Transverse colon (tissue), 4 donors: ENCODE measurements at places on chromosomes 4 and X.

DNA sequence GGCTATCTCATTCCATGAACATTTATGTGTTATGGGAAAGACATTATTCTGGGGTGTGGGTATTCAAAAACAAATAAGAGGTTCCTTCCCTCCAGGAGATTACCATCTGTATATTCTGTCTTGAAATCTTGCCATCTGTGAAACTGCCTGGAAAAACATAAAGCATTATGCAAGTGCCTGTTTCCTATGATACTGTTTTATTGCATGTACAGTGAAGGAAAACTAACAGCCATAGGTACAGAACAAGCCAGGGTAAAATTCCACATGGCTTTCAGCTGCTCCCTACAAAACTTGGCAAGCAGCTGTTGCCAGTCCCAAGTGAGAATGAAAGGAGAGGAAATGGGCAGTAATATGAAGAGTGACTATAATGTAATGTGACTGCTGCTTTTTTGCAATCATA lies 136.0 kb downstream of the GUCY2F start:
- no peak for DNase-seq

GRCh38 chr4:186149872-186150271 lies 41.5 kb upstream of the CYP4V2 start:
- peak; percentile 45 for DNase-seq

DNA sequence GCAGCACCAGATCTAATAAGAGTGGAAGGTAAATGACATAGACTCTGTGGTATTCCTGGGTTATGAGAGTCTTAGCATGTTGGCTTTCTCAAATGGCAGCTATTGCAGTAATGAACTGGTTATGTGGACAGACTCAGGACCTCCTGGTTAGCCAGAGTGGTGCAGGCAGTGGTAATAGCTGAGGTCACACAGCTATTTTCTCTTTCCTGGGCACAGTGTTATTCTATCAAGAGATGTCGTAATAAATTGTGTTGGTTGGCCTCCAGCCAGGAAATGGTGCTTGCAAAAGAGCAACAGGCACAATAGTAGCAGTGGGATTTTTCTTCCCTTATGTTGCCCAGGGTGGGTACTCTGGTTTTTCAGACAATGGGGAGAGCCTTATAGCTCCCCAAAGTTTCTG lies 279.2 kb upstream of the FGF16 start:
- DNase-seq: no peak

- DNase-seq: no peak
Measured at GRCh38 chr4:155548173-155548572, 118.5 kb upstream of the GUCY1A1 start.

DNA sequence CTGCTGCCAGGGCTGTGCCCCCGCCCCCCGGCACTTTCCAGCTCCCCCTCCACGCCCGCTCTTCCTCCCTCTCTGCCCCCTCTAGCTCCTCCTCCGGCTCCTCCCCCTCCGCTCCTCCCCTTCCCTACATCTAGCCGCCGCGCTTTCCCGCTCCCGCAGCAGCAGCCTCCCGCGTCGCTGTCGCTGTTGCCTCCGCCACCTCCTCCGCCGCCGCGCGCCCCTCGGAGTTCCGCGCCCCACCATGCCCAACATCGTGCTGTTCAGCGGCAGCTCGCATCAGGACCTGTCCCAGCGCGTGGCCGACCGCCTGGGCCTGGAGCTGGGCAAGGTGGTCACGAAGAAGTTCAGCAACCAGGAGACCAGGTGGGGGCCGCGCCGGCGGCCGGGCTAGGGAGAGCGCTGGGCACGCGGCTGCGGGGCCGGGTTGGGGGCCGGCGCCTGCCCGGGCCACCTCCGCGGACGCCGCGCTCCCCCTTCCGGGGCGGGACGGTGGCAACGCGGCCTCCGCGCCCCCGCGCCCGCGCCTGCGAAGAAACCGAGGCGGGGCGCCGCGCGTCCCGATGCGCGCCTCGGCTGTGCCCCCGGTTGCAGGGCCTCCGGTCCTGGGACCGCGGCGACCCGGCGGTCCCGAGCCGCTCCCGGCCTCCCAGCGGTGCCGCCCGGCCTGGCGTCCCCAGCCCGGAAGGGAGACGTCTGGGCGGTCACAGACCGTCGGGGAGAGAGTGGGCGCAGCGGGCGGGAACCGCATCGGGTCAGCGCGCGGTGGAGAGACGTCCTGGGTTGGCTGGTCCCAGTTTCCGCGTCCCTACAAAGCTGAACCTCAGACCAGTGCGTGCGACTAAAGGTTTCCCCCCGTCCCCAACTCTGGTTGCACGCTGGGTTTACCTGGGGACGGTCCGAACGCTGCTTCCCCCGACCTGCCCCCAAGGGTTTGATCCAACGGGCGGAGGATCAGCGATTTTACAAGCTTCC lies at the start of gene PRPS2:
TSS of gene PRPS2 (plus strand) at position 156 of the 972 bp plus-strand sequence. CDS start at position 242, 86 bp downstream.
- DNase-seq: peak; percentile 79

- no peak for DNase-seq
Measured at GRCh38 chr4:69330345-69331047, 50.2 kb downstream of the UGT2B28 start.

DNA sequence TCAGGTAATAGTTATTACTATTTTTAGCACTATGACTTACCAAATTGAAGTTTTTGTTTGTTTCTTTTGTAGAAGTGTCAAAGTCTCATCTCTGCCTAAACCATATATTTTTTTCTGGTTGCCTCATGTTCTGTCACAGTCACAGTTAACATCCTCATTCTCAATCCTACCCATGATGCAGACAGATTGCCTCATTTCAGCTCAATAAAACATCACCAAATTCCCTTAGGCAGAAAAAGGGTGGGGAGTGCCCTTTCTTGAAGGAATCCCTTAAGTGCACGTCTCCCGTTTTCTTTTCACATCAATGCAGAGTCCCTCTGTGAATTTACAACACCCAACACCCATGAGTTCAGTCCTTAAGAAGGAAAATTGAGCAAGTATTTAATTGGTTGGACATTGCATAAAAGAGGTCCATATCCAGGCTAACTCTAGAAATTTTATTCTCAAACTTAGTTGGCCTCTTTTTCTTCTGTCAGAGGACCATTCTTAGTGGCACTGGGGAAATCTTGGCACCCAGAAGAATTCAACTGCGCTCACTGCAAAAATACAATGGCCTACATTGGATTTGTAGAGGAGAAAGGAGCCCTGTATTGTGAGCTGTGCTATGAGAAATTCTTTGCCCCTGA lies 103.7 kb upstream of the BMPR1B start:
- DNase-seq: no peak

DNA sequence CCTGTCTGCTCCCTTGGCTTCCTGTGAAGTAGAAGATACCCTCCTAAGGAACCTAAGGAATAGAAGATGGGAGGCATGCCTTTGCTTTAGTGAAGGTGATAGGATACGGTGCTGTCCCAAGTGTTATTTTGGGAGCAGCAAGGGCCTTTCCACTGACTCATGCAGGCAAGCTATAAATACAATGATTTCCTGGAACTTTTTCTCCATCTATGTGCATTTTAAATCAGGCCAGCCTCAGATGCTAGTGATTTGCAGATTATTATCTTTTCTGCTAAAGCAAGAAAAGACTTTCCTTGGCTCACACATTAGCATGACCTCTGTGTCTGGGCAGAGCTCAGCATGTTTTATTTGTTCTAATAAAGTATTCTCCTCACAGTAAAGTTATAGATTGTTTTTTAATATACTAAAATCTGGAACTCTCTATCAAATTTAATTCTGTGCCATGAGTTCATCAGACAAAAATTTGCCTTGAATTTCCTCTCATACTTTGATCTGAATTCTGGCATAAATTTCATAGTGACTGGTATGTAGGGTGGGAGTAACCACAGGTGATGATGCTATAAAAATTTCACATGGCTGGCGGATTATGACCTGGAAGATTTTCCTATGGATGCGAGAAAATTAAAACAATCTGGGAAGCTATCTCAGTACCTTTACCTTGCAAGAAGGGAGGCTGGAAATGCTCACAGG lies 131.7 kb downstream of the REPS2 start:
- DNase-seq: no peak

- DNase-seq: no peak
Measured at GRCh38 chr4:185730849-185731608, 81.0 kb downstream of the SORBS2 start.

GRCh38 chr4:38319456-38320342 lies 344.3 kb upstream of the KLF3 start:
- DNase-seq: peak; percentile 98

GRCh38 chrX:48833542-48834138 lies 1.8 kb downstream of the PCSK1N start:
- no peak for DNase-seq

DNA sequence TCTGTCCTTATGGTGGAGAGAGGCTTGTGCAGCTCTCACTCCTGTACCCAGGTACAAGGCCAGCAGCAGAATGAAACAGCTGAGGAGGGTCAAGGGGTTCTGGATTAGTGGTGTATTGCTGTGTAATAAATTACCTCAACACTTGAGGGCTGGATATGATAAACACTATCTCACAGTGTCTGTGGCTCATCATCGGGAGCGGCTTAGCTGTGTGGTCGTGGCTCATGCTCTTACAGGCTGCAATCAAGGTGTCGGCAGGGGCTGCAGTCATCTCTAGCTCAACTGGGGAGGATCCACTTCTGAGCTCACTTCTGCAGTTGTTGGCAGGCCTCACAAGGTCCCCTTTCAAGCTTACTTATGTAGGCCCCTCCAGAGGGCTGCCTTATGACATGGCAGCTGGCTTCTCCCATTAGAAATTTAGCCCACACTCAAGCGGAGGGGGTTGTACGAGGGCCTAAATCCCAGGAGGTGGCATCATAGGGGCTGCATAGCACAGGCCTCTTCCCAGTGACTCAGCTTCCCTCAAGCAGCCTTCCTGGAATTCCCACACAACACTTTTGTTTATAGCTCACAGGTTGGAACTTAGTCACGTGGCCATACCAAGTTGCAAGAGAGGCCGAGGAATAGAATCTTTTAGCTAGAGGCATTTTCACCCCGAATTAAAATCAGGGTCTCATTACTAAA lies 148.2 kb upstream of the RPS6KA3 start:
- no peak for DNase-seq

GRCh38 chr4:21452931-21453330 lies 495.6 kb downstream of the KCNIP4 start:
- no peak for DNase-seq

DNA sequence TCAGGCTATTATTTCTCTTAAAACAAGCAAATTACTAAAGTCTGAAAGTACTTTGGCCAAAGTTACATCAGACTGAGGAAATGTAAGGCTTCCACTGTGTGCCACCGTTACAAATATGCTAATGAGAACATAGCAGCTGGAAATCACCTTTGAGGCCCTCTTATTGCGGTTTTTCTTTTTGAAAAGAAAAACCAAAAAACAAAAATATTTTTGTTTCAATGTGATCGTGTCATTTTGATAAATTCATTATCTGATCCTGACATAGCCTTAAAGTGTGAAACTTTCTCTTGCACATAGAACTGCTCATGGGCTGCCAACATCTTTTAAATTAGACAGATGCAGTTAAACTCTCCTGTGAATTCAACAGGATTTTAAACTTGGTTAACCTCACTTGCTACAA lies 2.8 kb upstream of the TIFA start:
- no peak for DNase-seq

GRCh38 chr4:182286931-182287330 lies 43.7 kb downstream of the TENM3 start:
- DNase-seq: no peak

DNA sequence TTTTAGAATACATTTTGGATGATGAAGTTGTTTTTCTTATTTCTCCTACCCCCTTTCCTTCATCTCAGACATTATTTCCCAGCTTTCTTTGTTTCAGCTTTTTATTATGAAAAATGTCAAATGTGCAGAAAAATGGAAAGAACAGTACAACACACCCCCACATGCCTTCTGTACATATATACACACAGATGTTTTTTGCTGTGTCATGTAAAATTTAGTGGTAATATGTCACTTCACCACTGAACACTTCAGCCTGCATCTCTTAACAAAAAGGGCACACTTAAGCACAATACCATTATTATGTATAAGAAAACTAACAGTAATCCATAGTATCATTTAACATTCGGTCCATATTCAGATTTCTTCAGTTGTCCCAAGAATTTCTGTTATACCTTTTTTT lies 37.8 kb downstream of the OCRL start:
- DNase-seq: no peak

DNA sequence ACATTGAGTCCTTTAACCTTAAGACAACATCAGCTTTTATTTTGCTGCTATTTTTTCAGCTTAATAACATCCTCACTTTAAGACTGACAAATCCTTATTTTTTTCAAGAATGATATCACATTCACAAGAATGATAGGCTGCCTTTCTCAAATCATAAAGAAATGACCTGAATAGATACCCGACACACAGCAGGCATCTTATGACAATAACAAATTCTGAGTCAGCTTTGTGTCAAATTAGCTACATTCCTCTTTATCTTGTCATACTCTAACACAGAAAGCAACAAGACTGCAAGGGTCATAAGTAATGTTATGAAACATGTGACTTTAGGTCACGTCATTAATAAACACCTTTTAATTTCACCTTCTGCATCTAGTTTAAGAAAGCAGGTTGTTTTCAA lies 2387.6 kb downstream of the PCDH7 start:
- DNase-seq: no peak

DNA sequence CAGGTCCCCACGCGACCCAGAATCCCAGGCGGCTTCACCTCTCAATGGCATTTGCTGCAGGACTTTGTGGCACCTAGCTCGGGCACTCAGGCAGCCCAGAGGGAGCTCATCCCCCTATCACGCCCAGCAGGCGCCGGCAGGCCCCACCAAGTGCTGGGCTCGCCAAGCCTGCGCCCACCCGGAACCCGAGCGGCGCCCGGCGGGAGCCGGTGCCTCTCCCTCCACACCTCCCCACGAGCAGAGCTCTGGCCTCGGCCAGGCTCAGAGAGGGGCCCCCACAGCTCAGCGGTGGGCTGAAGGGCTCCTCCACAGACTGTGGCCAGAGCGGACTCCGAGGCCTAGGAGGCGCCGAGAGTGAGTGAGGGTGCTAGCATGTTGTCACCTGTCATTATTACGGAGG lies 286.3 kb downstream of the PDHA2 start:
- DNase-seq: no peak

DNA sequence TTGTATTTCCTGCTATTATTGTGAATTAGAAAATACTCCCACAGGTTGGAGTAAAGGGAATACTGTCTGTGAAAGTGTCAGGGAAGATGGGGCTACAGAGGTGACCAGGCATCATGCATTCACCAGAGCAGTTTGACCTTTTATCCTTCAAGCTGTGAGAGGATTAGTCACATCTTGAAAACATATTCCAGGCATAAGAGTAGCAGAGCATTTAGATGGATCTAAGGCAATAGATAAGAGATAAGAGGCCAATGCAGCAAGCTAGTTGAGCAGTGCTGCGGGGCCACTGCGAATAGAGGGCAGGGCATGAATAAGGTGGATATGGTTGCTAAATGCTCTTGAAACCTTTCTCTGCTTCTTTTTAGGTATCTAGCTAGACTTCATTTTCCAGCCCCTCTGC lies 470.7 kb upstream of the FTHL17 start:
- no peak for DNase-seq

DNA sequence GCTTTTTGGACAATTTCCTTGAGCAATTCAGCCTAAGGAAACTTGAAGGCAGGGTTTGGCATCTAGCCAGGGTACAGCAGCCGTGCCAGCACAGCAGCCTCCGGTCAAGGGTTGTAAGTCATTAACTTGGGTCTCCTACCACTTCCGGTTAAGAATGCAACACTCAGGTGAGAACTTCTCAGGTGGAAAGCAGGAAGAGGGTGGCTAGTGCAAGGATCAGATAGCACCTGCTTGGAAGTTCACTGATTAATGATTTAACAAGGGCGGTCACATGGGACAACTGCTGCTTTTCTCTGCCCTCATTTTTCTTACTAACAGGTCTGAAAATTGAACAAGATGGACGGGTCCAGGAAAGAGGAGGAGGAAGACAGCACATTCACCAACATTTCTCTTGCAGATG lies 30.1 kb upstream of the SCOC start:
- DNase-seq: peak; percentile 89
